ENCODE measurements at places on chromosomes 3 and 15.

DNA sequence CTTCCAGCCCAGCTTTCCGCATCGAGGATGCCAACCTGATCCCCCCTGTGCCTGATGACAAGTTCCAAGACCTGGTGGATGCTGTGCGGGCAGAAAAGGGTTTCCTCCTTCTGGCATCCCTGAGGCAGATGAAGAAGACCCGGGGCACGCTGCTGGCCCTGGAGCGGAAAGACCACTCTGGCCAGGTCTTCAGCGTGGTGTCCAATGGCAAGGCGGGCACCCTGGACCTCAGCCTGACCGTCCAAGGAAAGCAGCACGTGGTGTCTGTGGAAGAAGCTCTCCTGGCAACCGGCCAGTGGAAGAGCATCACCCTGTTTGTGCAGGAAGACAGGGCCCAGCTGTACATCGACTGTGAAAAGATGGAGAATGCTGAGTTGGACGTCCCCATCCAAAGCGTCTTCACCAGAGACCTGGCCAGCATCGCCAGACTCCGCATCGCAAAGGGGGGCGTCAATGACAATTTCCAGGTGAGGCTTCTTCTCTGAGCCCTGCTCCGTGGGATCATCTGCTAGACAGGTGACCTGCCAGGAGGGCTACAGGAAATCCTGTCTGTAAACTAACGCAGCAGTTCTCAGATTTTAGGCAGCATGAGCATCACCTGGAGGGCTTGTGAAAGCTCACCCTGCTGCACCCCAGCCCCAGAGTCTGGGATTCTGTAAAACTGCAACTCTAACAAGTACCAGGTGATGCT lies 1.6 kb downstream of the THBS1 start:
- DNase-seq, result no peak

DNA sequence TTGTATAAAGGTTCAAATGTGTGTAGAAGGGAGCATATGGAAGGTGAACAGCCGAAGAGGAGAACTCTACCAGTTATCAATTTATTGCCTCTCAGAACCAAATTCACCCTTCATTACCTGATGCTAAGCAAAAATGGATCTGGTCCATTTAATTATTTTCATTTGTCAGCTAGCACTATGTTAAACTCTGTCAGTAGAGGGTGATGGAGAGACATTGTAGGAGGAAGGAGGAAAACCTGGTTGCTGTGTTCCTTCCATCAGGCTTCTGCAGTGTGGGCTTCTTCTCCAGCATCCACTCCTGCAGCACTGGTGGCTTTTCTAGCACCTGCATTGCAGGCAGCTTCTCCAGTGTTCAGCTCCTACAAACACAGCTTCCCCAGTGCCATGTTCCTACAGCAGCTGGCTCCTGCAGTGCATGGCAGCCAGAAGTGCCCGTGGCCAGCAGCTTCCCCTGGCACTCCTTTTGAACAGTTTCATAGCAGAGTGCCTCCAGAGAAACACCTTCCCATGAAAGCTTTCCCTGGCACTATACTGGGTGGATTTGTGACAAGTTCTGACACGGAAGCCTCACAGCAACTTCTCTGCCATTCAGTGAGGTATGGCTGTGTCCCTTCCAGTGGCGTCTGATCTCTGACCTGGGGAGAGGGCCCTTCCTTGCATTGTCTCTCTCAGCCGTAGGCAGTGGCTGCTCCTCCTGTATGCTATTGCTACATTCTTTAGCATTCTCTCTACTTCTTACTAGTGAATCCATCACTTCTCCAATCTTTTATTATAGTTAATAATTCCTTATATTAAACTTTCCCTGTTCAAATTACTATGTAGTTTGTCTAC lies 14.6 kb upstream of the IL17RD start:
- DNase-seq, result no peak

DNA sequence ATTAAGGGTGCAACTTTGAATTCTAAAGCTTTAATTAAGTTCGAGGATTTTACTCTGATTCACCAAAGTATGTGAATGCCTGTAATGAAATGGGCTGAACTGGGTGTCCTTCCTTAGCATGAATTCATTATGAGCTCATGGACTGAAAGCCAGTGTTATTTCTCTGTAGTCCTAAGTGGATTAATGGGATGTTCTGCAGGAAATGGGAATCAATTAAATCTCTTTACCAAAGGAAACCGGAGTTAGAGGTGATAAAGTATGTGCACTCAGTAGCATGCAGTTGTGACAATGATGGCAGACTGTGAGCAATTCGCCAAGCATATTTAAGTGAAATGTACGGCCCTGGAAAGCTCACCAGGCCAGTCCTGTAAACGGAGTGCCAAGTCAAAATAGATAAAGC lies 138.7 kb downstream of the CHL1 start:
- no peak for DNase-seq

DNA sequence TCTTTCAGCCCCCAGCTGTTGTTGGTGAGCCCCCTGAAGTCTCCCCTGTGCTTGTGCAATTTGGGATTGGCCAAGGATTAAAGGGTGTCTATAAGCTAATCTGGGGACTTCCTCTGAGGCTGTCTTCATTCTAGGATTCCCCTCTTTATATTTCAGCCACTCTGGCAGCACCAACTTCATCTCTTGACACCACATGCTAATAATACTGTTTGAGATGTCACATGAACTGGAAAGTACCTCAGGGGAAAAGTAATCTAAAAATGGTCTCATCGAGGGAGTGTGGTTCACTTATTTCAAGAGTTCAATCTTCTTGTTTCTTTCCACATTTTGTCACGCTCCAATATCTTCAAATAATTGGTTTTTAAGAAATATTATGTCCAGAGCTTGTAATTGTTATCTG lies 279.2 kb upstream of the TMC3 start:
- no peak for DNase-seq

DNA sequence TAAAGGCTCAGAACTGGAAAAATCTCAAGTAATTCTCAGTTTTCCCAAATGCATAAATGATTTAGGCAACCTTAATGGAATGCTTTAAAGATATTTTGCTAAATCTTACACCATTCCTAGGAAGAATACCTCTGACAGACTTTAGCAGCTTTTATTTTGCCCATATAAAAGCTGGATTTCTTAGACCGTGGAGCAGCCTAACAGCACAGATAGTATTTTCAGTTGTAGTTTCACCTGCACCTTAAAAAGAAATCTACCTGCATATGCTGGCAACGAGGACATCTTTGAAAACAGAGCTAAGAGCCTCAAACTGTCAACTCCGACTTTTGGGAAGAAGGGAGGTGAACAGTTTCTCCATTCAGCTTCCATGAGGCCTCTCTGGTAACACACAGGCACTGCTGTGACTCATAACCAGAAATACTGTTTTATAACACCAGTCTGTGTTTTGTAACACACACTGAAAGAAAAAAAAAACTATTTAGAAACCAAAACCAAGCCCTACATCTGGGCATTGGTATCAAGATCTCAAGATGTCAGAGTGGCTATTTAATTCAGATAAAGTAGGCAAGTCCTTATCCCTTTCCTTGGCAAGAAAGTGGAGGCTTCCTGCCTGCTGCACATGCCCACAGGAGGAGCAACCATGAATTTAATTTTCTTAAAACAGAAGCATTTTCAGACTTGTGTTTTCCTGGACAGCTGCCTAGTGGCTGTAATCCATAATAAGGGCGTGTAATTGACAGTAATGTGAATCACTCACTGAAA lies 181.5 kb upstream of the ICE2 start:
- DNase-seq, result no peak

- DNase-seq, result no peak
Measured at GRCh38 chr15:34280193-34280592, 55.4 kb downstream of the EMC4 start.

GRCh38 chr3:46454209-46454595 lies 10.5 kb downstream of the LTF start:
- no peak for DNase-seq

GRCh38 chr3:54197509-54197908 lies 75.2 kb downstream of the CACNA2D3 start:
- no peak for DNase-seq

- DNase-seq, result no peak
Measured at GRCh38 chr15:32998182-32998581, 196.3 kb downstream of the FMN1 start.
